ENCODE measurements at places on chromosomes 5 and 9. TPM values are rescaled to one million over a fixed set of nuclear protein-coding genes. Genes with fewer than 3 reads are reported as not detected.

PCDHA1 gene
- 0.32 TPM for total RNA-seq

NMRK1 gene
- total RNA-seq, result 31.8 TPM

MCC gene
- total RNA-seq, result 49.5 TPM

SPINK6 gene
- not detected for total RNA-seq

RALGPS1 gene
- 1.6 TPM for total RNA-seq

FOXD4L5 gene
- total RNA-seq, result not detected

PCDHGB1 gene
- total RNA-seq, result under 0.01 TPM

PCDHA12 gene
- total RNA-seq, result not detected

BRINP1 gene
- total RNA-seq, result not detected

FAM81B gene
- not detected for total RNA-seq

DPYSL3 gene
- total RNA-seq, result 166 TPM

SLC22A4 gene
- total RNA-seq, result 3.6 TPM

SLC1A3 gene
- total RNA-seq, result 1.2 TPM

TSSK1B gene
- not detected for total RNA-seq

SLC25A2 gene
- total RNA-seq, result 0.15 TPM

NR4A3 gene
- total RNA-seq, result under 0.01 TPM

TRPM3 gene
- total RNA-seq, result 1.6 TPM

GPR21 gene
- 0.32 TPM for total RNA-seq

WNK2 gene
- total RNA-seq, result not detected

GHR gene
- total RNA-seq, result 0.30 TPM

ANKDD1B gene
- total RNA-seq, result under 0.01 TPM

CCL21 gene
- not detected for total RNA-seq

PCDHB16 gene
- total RNA-seq, result under 0.01 TPM

PLPPR1 gene
- 2.3 TPM for total RNA-seq

PTPRD gene
- 4.9 TPM for total RNA-seq

COL5A1 gene
- total RNA-seq, result 88.4 TPM

MYMK gene
- total RNA-seq, result not detected

HTR1A gene
- total RNA-seq, result not detected

SPATA31D4 gene
- total RNA-seq, result not detected

PRUNE2 gene
- total RNA-seq, result 3.2 TPM

ROPN1L gene
- 0.32 TPM for total RNA-seq

PAPPA gene
- 1.8 TPM for total RNA-seq

CDKN2A gene
- total RNA-seq, result 4.9 TPM

IFNA2 gene
- not detected for total RNA-seq

FBP2 gene
- not detected for total RNA-seq

PRPF4 gene
- 27.0 TPM for total RNA-seq

MEIKIN gene
- total RNA-seq, result not detected

LAMC3 gene
- under 0.01 TPM for total RNA-seq

PRR7 gene
- 5.8 TPM for total RNA-seq

TBC1D9B gene
- 41.9 TPM for total RNA-seq

IGFBPL1 gene
- total RNA-seq, result 0.32 TPM

FOXI1 gene
- total RNA-seq, result not detected

PCDHB10 gene
- total RNA-seq, result 0.30 TPM
